ENCODE measurements at places on chromosomes 13 and 19.

GRCh38 chr19:38061294-38061693 lies 154.3 kb downstream of the SIPA1L3 start:
- DNase-seq: no peak

GRCh38 chr13:64810750-64811149 lies 2419.4 kb downstream of the PCDH9 start:
- DNase-seq: no peak

GRCh38 chr13:85597790-85598500 lies 201.3 kb downstream of the SLITRK6 start:
- no peak for DNase-seq

DNA sequence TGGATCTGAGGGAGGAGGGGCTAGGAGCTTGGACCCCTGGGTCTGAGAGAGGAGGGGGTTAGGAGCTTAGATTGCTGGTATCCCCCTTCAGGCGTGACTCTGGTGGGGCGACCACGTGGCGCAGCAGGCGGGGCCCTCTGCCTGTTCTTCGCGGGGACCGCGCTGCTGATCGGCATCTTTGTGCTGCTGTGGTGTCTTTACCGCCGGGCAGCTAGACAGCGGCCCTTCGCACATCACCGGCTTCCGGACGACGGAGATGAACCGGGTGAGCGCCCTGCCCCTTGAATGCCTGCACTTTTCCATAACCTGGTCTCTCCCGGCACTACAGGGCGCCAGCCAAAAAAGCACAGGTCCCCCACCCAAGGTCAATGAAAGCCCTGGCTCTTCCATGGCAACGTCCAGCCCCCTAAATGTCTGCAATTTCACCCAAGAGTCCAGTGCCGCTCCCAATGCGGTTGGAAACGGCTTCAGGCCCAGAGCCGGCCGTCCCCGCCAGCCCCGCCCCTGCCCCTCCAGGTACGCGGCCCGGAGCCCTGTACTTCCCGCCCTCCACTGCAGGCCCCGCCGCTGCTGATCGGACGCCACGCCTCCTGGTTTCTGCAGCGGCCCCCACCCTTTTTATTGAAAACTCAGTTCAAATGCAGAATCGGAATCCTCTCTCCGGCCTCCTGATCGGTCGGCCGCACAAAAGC lies 2.8 kb downstream of the GFY start:
- peak; percentile 39 for DNase-seq

DNA sequence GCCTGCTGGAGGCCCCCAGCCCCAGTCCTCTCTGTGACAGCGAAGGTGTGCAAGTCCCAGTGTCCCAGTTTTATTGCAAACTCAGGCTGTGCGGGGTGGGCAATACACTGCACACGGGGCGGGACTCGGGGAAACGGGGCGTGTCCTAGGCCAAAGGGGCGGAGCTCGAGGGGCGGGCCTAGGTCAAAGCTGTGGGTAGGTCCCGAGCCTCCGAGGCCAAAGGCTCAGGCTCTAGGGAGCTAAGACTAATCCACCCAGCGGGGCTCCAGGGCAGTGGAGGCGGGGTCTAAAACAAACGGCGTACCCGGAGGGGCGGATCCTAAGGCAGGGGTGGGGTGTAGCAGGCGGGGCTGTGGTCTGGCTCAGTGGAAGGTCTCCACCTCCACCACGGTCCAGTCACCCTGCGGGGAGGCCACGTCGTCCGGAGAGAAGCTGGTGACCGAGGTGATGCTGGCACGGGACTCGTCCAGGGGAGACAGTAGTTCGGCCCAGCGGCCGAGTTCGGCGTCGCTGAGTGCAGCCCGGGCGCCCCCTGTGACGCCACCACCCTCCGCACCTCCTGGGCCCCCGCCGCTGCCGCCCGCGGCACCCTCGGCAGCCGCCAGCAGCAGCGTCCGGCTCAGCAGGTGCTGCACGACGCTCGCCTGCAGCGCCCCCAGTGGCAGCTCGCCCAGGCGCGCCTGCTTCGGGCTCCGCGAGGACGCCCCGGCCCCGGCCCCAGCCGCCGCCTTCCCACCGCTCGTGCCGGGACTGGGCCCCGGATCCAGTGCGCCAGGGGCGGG lies 5.3 kb downstream of the PRR36 start:
- DNase-seq: no peak

GRCh38 chr13:42017264-42017663 lies 31.2 kb upstream of the DGKH start:
- no peak for DNase-seq

GRCh38 chr19:40141551-40141950 lies 49.7 kb upstream of the MAP3K10 start:
- no peak for DNase-seq

GRCh38 chr13:49975826-49976225 lies 21.0 kb upstream of the TRIM13 start:
- DNase-seq: no peak

DNA sequence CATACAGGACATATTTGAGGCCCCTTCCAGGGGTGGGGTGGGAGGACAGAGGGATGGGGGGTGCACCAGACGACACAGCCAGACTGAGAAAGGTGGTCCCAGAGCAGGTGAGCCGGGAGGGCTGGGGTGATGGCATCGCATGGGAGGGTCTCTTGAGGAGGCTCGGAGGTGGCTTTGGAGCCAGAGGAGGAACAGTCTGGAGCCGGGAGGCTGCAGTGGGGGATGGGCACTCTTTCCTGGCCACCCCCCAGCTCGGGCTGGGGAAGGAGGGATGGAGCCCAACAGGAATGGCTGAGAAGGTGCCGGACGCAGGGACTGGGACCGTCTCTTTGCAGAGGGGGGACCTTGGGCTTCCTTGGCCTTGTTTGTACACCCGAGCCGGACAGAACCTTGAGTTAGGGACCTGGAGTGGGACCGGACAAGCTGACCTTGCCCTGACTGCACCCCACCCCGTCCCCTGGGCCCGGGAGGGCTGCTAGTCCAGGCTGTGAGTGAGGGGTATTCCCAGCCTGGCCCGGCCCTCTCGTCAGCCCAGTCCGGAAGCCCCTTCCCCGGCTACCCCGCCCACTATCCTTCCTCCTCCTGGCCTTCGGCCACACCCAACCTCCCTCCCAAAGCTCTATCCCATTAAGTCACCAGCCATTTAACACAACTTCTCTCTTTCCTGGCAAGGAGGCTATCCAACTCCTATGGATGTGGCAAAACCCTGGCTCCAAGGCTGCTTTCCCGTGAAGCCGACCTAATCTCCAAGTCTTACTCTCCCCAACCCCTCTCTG lies 816 bp upstream of the TBXA2R start:
- no peak for DNase-seq

DNA sequence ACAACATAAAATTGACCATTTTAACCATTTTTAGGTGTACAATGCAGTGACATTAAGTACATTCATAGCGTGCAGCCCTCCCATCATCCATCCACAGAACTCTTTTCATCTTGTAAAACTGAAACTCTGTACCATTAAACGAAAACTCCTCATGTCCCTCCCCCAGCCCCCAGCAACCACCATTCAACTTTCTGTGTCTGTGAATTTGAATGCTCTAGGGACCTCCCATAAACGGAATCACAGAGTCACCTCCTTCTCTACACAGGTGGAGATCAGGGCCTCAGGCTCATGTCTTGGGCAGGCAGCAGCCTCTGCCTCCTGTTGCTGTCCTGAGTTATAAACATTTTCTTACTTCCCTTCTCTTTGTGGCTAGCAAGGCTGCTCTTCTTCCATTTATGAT lies 7.3 kb upstream of the CCNE1 start:
- DNase-seq: no peak

DNA sequence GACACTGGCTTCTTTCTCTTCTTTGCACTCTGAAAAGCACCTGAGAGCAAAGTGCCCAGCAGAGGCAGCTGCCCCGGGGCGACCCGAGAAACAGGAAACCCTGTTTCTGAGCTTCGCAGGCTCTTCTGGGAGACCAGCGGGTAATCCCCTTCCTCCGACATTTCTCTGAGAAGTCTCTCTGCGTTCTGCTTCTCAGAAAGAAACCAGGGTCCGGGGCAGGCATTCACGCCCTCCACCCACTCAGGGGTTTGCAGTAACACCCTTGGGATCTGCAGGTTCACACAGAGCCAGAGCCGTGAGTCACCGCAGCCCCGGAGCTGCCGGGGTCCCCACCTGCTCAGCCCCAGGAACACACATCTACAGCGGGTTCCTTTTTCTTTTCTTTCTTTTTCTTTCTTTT lies 86.0 kb downstream of the GADD45B start:
- DNase-seq: no peak

GRCh38 chr13:79227418-79227817 lies 178.6 kb downstream of the RBM26 start:
- no peak for DNase-seq

DNA sequence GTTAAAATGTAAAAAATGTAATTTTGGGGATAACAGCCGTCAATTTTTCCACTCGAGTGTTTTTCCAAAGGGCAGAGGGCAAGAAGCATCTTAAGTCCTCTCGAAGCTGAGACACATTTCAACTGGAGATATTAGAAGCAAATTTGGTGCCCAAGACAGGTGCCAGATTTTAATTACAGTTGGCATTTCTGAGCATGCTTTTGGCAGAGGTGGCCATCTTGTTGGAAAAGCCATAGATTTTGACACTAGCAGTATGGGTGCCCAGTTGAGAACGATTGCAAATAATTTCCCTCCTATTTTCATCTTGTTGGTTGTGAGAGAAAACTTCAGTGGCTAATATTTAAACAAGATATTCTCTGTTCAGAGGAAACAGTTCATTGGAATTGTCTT lies 146.3 kb downstream of the TM9SF2 start:
- DNase-seq: no peak

GRCh38 chr13:99260216-99260615 lies 2.0 kb upstream of the GPR18 start:
- DNase-seq: no peak

GRCh38 chr13:91313103-91313502 lies 34.4 kb upstream of the MIR17HG start:
- DNase-seq: no peak

DNA sequence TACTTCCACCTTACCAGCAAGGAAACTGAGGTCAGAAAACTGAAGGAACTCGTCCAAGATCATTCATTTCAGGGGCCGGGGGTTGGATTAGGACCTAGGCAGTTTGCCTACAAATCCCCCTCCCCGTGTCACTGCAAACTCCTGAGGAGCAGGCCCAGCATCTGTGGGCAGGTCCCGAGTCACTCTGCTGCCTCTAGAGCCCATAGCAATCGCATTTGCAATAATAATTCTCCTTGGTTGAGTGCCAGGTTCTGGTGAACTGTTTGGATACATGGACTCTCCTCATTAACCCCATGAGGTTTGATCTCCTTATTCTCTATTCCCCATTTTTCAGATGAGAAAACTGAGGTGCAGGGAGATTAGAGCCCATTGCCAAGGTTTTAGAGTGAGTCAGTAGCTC lies 903 bp downstream of the PIN1 start:
- no peak for DNase-seq

GRCh38 chr13:52906122-52906903 lies 57.9 kb upstream of the PCDH8 start:
- DNase-seq: no peak

GRCh38 chr19:39342647-39343305 lies 555 bp downstream of the SAMD4B start:
- no peak for DNase-seq

DNA sequence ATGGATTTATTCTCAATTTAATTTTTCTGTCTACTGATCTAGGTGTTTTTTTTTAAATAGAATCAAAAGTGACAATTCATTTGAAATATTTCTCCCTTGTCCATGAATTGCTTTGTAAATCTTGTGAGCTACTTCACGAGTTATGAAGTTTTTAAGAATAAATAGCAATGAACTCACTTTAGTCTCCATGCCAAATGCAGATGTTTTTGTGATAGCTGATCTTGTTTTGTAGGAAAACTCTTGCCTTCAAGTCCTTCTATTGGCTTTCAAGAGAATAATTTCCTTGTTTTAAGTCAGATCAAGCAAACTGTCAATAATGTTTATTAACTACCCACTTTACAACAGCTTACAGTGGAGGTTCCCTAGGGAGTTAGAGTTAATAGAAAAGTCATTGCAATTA lies 99.8 kb downstream of the ITGBL1 start:
- no peak for DNase-seq

DNA sequence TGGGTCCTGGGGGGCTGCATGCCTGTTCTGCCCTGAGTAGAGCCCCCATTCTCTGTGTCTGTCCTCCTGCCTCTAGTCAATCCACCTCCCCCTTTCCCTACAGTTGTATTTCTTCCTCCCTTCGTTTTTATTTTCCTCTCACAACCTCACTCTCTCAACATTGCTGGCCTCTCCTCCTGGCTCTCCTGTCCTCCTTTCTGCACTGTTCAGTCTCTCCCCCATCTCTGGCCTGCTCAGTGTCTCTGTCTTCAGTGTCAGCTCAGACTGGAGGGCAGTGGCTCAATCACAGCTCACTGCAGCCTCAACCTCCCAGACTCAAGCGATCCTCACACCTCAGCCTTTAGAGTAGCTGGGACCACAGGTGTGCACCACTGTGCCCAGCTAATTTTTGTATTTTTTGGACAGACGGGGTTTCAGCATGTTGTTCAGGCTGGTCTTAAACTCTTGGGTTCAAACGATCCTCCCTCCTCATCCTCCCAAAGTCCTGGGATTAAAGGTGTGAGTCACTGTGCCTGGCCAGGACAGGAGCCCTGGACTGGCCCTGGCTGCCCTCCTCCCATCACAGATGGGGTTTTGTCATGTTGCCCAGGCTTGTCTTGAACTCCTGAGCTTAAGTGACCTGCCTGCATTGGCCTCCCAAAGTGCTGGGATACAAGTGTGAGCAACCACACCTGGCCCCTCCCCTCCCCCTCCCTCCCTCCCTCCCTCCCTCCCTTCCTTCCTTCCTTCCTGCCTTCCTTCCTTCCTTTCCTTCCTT lies 32.0 kb upstream of the IGFL1 start:
- DNase-seq: no peak

- peak; percentile 45 for DNase-seq
Observed at GRCh38 chr13:28753208-28753892, 34.6 kb upstream of the SLC46A3 start.

DNA sequence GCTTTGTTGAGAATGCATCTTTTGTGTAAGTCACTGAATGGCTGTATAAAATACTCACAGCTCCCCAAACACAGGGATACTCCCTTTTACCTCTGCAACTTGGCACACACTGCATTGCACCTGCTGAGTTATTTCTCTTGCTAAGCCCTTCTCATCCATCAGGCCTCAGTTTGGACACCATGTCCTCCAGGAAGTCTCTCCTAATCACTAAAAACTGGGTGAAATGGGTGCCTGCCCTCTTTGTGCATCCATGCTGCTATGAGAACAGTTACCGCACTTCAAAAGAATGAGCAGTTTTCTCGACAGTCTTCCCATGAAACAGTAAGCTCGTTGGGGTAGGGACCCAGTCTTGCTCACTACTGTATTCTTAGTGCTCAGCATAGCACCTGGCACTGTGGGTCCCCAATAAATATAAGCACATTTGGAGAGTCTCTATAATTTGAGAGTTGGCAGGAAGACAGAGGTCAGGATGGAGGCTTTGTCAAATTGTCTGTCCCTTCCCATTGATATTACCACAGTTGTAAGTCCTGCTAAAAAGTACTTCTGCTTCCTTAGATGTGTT lies 4.6 kb upstream of the SLC25A30 start:
- no peak for DNase-seq

- no peak for DNase-seq
Observed at GRCh38 chr13:97249093-97249795, 27.1 kb downstream of the MBNL2 start.

GRCh38 chr13:64819081-64819480 lies 2411.1 kb downstream of the PCDH9 start:
- DNase-seq: no peak

- DNase-seq: no peak
Observed at GRCh38 chr13:19596086-19596485, 34.8 kb upstream of the TPTE2 start.
